ENCODE measurements at places on chromosomes 12 and 14.

GRCh38 chr14:26180221-26180620 is 417.6 kb downstream of the NOVA1 start:
- no peak for DNase-seq

GRCh38 chr12:106247674-106248311 is at the start of gene CKAP4:
Gene CKAP4 (minus strand): TSS chr12:106248020. CDS start chr12:106247851, 169 bp downstream.
- DNase-seq: peak; percentile 83

DNA sequence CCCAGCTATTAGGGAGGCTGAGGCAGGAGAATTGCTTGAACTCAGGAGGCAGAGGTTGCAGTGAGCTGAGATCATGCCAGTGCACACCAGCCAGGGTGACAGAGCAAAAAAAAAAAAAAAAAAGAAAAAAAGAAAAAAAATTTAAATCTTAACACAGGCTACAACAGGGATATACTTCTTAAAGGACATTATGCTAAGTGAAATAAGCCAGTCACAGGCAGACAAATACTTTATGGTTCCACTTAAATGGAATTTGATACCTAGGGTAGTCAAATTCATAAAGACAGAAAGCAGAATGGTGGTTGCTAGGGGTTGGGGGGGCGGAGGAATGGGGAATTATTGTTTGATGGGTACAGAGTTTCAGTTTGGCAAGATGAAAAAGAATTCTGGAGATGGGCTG is 14.8 kb upstream of the PPTC7 start:
- no peak for DNase-seq

DNA sequence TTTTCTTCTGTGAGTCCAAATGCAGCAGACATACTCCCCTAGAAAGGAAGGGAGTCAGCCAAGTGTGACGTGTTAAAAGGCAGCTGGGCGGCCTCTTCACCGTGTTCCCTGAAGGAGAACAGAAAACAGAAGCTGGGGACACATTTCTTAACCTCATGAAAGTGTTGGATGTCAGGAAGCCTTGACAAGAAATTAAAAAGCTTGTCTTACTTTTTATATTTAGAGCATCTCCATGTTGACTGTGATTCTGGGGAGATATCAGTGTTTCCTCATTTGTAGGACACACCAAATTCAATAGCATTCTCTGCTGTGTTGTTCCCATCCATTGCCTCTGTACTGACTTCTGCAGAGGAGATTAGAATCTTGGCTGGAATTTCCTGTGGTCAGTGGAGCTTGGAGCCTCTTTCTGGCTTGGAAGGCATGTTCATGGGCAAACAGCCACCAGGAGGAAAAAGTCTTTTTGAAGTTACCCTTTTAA is 93.7 kb downstream of the RMST start:
- no peak for DNase-seq

GRCh38 chr12:51505360-51506105 is 80.9 kb downstream of the SLC4A8 start:
- no peak for DNase-seq

GRCh38 chr14:77589099-77589498 is 27.3 kb downstream of the SPTLC2 start:
- no peak for DNase-seq

- DNase-seq: no peak
Measured at GRCh38 chr12:89212339-89212771, 139.9 kb downstream of the DUSP6 start.

DNA sequence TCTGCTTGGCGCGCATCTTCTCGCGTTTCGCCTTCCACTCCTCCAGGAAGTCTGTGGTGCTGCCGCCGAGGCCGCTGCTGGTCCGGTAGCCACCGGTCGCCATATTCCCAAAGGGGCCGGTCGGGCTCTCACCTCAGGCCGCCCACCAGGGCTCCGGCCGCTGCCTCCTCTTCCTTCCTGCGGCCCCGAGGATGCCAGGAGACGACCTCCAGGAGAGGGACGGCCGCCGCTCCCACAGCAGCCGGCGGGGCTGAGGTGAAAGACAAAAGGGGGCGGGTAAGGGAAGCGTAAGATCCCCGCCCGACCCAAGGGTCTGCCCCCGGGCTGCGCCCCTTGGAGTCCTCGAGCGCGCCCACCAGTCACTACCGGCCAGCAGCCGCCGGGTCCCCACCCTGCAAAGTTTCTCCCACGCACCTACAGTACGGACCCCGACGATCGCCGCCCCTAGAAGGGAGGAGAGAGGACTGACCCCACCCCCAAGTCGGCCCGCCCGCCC is 574 bp downstream of the PAWR start:
- no peak for DNase-seq

- no peak for DNase-seq
Measured at GRCh38 chr14:89753828-89754412, 200.6 kb downstream of the EFCAB11 start.

- no peak for DNase-seq
Measured at GRCh38 chr12:46449316-46449715, 76.7 kb upstream of the SLC38A2 start.

DNA sequence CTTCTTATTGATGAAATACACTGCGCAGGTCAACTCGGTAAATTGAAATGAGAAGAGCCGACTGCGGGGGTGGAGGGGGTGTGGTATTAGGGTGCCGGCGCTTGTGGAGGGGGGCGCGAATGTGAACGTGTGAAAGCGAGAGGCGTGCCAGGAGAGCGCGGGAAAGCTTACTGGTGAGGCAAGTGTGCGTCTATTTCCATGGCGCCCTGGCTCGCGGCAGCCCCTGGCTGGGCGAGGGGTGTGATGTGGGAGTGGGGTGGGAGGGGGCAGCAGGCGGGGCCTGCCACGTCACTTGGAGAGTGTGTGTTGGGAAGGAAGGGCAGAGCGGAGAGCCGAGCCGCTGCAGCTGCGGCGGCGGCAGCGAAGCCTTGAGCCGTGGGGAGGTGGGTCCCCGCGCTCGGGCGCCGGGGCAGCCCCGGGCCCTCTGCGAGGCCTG is 88.8 kb downstream of the GALNT8 start:
- no peak for DNase-seq

GRCh38 chr12:116091579-116091978 is 185.9 kb downstream of the MED13L start:
- DNase-seq: no peak

- DNase-seq: no peak
Measured at GRCh38 chr14:64191756-64192155, 102.4 kb downstream of the ESR2 start.

GRCh38 chr14:89484051-89484844 is 67.2 kb upstream of the FOXN3 start:
- DNase-seq: no peak

DNA sequence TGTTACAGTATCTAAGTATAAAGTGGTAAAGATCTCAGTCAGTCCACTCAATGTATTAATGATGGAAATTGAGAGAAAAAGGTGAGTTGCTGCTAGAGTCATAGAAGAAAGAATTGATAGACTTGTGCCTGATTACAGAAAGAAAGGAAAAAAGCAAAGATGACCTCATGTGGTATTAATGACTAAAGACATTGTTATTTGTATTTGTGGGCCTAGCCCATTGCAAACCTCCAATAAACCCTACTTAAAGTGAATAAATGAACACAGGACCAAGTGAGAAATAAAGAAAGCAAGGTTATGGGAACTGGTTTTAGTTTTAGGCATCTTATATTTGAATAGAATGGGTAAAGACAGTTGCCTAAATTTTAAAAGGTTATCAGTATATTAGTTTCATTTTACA is 105.5 kb downstream of the SYT1 start:
- DNase-seq: no peak

- no peak for DNase-seq
Measured at GRCh38 chr12:46554460-46554859, 181.9 kb upstream of the SLC38A2 start.

DNA sequence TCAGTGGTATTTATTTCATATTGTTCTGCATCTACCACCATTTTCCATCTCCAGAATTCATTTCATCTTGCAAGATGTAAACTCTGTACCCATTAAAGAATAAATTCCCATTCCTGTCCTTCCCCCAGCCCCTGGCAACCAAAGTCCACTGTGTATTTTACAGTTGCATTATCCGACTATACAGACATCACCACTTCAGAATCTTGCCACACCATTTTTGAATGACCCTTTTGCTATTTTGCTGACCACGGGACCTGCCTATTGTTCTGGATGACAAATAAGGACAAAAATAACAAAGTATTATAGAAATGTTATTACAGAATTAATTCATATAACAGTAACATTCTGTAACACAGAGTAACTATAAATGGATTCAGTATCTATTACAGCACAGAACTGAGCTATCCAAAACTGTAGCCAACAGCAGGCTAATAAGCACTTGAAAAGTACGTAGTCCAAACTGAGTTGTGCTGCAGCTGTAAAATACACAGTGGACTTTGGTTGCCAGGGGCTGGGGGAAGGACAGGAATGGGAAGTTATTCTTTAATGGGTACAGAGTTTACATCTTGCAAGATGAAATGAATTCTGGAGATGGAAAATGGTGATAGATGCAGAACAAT is 61.3 kb downstream of the CDK17 start:
- no peak for DNase-seq

- DNase-seq: no peak
Measured at GRCh38 chr14:21711360-21711961, 37.8 kb upstream of the OR4E1 start.

- DNase-seq: no peak
Measured at GRCh38 chr12:42892702-42893551, 303.4 kb upstream of the PRICKLE1 start.

DNA sequence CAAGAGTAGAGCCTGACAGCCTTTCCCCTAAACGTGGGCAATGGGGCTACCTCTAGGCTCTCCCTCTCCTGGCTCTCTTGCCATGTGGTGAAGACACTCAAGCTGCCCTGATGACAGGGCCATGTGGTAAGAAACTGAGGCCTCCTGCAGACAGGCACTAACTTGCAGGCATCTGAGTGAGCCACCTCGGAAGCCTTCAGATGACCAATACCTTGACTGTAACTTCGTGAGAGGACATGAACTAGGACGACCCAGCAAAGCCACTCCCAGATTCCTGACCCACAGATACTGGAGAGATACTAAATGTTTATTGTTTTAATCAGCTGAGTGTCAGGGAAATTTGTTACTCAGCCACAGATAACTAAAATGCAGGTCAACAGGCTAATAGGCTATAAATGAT is 96.4 kb downstream of the EFCAB11 start:
- no peak for DNase-seq

DNA sequence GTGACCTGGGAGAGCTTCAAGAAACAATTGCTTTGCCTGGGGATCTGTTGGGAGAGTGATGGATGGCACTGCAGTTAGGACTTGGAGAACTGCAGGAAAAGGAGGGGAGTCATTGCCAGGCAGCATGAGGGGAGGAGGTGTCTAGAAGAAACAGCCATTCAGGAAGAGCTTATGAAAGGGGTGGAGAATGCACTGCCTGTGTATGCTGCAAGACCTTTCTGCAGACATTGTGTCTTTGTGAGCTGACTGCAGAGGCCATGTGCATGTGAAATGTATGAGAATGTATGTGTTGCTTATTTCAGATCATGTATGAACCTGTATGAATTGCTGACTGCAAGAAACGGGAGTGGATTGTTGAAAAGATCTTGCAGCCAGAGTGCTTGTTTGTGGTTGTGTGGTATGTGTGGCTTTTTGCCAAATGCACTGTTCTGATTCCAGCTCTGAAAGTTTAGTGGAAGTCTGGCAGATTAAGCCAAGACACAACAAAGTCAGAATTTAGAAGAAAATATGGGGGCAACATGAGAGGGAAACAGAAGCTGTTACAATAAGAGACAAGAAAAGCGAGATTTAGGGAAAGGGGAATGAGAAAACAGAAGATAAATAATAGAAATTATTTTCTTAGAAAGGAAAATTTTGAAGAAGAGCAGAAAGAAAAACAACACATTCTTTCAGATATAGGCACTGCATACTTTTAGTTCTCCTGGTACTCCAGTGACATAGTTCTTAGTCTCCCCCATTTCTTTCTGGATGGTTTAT is 9.8 kb upstream of the RIMKLB start:
- no peak for DNase-seq

DNA sequence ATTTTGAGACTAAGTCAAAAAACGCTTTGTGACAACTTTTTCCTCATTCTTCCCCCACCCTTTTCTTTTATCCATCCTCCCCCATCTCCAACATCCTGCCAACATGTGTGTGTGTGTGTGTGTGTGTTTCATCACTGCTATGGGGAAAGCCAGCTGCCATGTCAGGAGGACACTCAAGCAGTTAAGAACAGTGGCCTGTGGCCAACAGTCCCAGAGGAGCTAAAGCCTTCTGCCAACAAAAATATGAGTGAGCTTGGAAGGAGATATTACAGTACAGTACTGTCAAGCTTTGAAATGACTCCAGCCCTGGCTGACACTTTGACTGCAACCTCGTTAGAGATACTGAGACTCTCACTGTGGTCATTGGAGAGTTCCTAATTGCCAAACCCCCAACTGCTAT is 5.0 kb upstream of the CSRP2 start:
- no peak for DNase-seq

DNA sequence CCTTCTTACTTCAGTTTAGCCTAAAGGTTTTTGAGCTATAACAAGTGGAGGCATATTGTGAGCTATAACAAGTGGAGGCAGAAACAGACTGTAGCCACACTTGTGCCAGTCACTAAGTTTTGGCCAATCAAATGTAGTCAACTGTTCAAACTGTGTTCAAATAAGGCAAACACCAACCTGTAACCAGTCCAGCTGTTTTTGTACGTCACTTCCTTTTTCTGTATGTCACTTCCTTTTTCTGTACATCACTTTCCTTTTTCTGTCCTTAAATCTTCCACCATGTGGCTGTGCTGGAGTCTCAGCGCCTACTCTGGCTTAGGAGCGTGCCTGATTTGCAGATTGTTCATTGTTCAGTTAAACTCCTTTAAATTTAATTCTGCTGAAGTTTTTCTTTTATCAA is 79.7 kb downstream of the FUT8 start:
- no peak for DNase-seq

GRCh38 chr14:21163871-21164291 is 8.0 kb upstream of the OR5AU1 start:
- DNase-seq: no peak

DNA sequence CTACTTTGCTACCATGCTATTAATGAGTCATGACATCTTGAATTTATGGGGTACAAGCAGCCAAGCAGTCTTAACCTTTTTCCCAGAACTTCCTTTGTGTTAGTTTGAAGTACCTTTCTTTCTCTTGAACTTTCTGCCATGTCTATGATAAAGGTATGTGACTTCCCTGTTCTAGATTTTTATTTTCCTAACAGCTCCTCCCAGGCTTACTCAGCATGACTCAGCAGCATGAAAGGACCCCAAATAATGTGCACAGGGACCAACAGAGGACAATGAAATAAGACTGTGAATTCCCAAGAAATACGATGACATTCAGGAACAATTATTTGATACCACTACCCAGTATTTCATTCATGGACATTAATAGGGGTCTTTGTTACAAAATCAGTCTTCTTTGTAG is 60.0 kb downstream of the TTC6 start:
- no peak for DNase-seq

GRCh38 chr12:132873724-132874123 is 13.7 kb downstream of the CHFR start:
- DNase-seq: no peak
